ENCODE measurements at places on chromosomes 1 and 21.

GRCh38 chr1:63810936-63811469, 37.2 kb downstream of the ROR1 start:
- no peak for DNase-seq
- no peaks in the 10 kb centered on the region for H3K4me1 ChIP-seq
- no peak overlapping the region for H3K4me3 ChIP-seq
- no peaks in the 10 kb centered on the region for H3K36me3 ChIP-seq
- H3K27me3 ChIP-seq: peaks cover 4% of the 10 kb centered on the region

- DNase-seq: no peak
- H3K4me1 ChIP-seq: no peaks in the 10 kb centered on the region
- H3K27ac ChIP-seq: no peak overlapping the region
- no peak overlapping the region for H3K4me3 ChIP-seq
- peaks cover 14% of the 10 kb centered on the region for H3K27me3 ChIP-seq
Measured at GRCh38 chr1:15452866-15453571, 3.5 kb upstream of the CELA2A start.

- DNase-seq: no peak
- no peaks in the 10 kb centered on the region for H3K27me3 ChIP-seq
- no peak overlapping the region for H3K27ac ChIP-seq
- no peaks in the 10 kb centered on the region for H3K4me1 ChIP-seq
- no peaks in the 10 kb centered on the region for H3K36me3 ChIP-seq
Measured at GRCh38 chr1:180343921-180344769, 114.1 kb downstream of the LHX4 start.

DNA sequence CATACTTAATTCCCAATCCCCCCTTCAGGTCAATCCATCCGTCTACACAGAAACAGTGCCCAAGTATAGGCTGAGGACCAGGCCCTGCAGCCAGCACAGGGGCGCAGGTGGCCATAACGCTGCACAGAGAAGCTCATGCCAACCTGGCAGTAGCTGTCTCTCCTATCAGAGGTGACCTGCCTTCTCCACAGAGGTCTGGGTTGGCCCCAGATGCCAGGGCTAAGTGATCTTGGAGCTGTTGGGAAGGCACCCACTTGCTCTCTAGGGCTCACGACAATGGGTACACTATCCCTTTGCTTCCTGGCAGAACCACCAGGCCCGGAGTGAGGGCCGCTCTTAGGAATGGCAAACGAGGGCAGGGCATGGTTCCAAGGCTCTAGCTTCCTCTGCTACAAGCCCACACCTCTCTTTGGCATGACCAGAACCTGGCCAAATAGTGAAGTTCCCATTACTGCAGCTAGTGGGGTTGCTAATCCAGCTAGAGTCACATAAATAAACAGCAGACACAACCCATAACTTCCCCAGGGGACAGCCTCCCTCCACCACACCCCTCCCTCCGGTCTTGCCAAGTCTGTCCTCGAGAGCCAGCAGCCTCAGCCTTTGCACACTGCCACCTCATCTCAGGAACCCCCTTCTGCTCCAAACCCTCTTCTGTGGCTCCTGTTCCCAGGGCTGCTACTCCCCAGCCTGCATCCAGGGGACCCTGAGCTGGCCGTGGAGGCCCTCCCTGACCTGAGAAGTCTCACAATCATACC, 113.0 kb downstream of the GLIS1 start:
- no peaks in the 10 kb centered on the region for H3K4me1 ChIP-seq
- H3K36me3 ChIP-seq: no peaks in the 10 kb centered on the region
- peaks cover 29% of the 10 kb centered on the region for H3K27me3 ChIP-seq
- no peak for DNase-seq
- H3K27ac ChIP-seq: no peak overlapping the region

DNA sequence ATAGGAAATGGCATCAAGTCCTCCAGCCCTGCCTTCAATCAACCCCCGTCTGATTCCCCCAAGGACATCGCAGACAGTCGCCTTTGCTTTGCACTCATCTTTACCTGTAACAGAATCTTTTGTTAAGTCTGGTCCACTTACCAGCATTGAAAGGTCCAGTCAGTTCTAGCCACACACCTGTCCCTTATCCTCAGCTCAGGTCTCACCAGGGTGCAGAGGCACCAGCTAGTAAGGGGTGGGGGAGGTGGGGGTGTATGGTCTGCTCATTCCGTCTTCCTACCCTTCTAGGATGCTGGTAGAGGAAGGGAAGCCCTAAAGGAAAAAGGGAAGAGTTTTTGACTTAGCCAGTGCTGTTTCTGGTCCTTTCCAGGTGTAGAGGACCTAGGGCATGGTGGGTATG, 427.7 kb downstream of the MATN1 start:
- H3K27me3 ChIP-seq: peaks cover 22% of the 10 kb centered on the region
- H3K4me1 ChIP-seq: no peaks in the 10 kb centered on the region
- H3K36me3 ChIP-seq: no peaks in the 10 kb centered on the region
- H3K4me3 ChIP-seq: no peak overlapping the region
- no peak overlapping the region for H3K27ac ChIP-seq
- DNase-seq: no peak

DNA sequence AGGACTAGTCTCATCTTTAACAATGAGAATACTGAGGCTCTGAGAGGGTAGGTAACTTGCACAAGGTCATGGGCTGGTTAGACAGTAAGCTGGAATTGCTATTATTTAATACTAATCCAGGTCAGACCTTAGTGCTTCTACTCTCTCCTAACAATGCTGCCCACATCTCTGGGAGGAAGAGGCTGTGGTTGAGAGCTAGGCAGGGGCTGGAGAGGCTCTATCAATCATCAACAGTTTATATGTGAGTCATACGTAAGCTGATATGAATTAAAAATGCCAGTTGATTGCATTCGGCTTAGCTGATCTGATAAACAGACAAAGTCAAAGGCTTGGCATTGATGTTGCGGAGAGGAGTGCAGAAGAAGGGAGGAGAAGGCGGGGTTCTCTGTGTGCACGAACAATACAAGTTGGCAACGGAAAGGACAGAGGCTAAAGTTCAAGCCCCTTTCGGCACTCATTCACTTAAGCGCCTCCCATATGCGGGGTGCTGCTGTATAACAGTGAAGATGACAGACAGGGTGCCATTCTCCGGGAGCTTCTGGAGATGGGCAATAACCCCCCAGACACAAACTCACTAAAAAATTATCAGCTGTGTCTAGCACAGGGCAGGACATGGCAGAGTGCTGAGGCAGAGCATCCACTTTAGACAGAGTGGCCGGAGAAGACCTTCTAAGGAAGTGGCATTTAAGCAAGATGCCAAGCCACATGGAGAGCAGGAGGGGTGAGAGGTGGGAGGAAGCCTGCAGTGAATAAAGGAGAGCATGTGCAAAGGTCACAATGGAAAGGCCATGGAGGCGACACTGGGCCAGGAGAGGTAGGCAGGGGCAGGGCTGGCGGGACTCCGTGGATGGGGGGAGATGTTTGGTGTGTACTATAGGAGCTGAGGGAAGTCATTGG, 195.2 kb downstream of the ZSCAN20 start:
- no peaks in the 10 kb centered on the region for H3K4me1 ChIP-seq
- H3K4me3 ChIP-seq: no peak overlapping the region
- no peak overlapping the region for H3K27ac ChIP-seq
- DNase-seq: no peak
- H3K36me3 ChIP-seq: no peaks in the 10 kb centered on the region

GRCh38 chr1:197303463-197303862, 35.4 kb downstream of the CRB1 start:
- no peak overlapping the region for H3K4me3 ChIP-seq
- H3K27me3 ChIP-seq: no peaks in the 10 kb centered on the region
- no peak overlapping the region for H3K27ac ChIP-seq
- no peaks in the 10 kb centered on the region for H3K4me1 ChIP-seq
- no peaks in the 10 kb centered on the region for H3K36me3 ChIP-seq
- no peak for DNase-seq

- H3K4me3 ChIP-seq: no peak overlapping the region
- H3K27me3 ChIP-seq: no peaks in the 10 kb centered on the region
- no peak overlapping the region for H3K27ac ChIP-seq
- DNase-seq: no peak
Measured at GRCh38 chr1:11105586-11105985, 5.9 kb upstream of the EXOSC10 start.

DNA sequence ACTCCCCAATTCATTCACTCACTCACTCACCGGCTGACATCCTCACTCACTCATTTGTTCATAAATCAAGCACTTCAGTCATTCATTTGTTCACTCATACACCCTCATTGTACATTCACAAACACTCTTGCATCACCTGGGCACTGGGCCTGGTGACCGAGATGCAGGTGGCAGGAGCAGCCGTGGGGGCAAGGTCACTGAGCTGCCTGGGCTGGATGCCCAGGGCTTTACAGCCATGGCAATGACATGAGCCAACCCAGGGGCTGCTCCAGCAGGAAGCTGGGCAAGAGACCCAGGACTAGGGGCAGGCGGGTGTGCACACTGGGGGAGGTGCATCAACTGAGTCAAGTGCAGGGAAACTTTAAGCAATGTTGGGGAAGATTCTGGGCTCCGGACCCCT, 113.6 kb upstream of the IGSF21 start:
- DNase-seq: no peak
- H3K4me1 ChIP-seq: no peaks in the 10 kb centered on the region
- H3K4me3 ChIP-seq: no peak overlapping the region
- H3K27me3 ChIP-seq: peaks cover 3% of the 10 kb centered on the region

GRCh38 chr1:81388435-81388834, 412.3 kb upstream of the ADGRL2 start:
- H3K27ac ChIP-seq: no peak overlapping the region
- no peak for DNase-seq
- no peaks in the 10 kb centered on the region for H3K27me3 ChIP-seq

DNA sequence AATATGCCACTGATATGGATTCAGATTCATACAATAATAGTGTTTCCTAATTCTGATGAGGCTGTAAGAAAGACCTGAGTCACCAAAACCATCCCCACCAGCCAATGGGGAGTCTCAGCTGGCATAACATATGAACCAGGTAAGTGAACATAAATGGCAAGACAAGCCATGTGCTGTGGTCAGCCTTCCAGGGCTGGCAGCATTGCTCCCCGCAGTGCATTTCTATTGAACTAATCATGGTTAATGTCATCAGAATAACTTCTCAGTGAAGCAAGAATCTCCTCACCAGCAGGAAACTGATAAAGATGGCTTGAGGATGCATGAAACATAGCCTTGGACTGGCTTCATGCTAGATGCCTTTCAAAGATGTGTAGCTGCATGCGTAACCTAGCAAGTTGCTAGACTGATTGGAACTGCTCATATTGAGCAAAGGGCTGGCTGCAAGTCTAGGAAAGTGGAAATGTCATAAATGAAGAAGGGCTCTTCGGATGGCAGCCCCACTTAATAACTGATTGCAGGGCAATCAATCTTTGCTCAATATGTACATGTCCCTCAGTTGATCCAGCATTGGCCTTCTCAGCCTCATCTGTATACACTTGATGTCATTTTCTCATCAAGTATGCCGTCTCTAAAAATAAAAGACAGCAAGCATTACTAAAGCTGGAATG, 88.0 kb downstream of the NTNG1 start:
- no peak overlapping the region for H3K4me3 ChIP-seq
- H3K27ac ChIP-seq: no peak overlapping the region
- no peaks in the 10 kb centered on the region for H3K36me3 ChIP-seq
- no peaks in the 10 kb centered on the region for H3K27me3 ChIP-seq
- no peak for DNase-seq
- H3K4me1 ChIP-seq: no peaks in the 10 kb centered on the region

DNA sequence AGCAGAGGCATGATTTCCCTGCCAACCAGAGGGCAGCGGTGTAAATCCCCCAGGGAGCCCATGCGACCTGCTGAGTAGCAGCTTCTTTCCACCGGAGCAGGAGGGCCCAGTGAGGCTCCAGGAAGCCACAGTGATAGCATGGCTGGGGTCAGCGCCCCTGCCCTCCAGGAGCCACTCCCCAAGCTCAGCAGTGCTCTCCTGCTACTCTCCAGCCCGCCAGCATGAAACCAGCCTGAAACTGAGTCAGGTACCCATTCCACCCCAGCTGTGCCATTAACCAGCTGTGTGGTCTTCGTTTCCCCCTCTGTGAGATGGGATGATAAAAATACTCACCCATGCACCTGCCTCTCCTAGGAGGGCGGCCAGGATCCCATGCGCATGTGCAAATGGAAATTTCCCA, 123.8 kb upstream of the TMEM51 start:
- no peak for DNase-seq
- H3K4me1 ChIP-seq: peaks cover 11% of the 10 kb centered on the region
- H3K36me3 ChIP-seq: no peaks in the 10 kb centered on the region
- no peak overlapping the region for H3K4me3 ChIP-seq
- H3K27ac ChIP-seq: no peak overlapping the region

DNA sequence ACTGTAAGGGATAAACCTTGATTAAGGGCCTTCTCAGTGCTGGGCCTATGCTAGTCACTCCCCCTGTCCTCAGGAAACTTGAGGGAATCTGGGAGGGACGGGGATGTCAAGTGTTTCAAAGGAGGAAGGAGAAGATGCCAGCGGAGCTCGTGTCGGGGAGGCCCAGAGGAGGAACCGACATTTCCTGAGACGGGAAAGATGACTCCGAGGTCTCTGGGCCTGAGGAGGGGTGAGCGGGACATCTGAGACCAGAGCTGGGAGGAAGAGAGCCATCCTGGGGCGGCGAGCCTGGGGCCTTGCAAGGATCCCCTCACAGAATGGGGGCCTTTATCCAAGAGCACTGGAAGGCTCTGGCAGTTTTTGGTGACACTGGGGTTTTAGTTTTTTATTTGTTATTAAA, 10.4 kb downstream of the SLC66A1 start:
- H3K36me3 ChIP-seq: no peaks in the 10 kb centered on the region
- no peak for DNase-seq
- H3K27me3 ChIP-seq: no peaks in the 10 kb centered on the region
- H3K27ac ChIP-seq: no peak overlapping the region
- H3K4me1 ChIP-seq: no peaks in the 10 kb centered on the region

- H3K4me3 ChIP-seq: no peak overlapping the region
- H3K36me3 ChIP-seq: no peaks in the 10 kb centered on the region
- no peaks in the 10 kb centered on the region for H3K4me1 ChIP-seq
- DNase-seq: no peak
Measured at GRCh38 chr1:48870596-48870995, 93.9 kb upstream of the BEND5 start.

DNA sequence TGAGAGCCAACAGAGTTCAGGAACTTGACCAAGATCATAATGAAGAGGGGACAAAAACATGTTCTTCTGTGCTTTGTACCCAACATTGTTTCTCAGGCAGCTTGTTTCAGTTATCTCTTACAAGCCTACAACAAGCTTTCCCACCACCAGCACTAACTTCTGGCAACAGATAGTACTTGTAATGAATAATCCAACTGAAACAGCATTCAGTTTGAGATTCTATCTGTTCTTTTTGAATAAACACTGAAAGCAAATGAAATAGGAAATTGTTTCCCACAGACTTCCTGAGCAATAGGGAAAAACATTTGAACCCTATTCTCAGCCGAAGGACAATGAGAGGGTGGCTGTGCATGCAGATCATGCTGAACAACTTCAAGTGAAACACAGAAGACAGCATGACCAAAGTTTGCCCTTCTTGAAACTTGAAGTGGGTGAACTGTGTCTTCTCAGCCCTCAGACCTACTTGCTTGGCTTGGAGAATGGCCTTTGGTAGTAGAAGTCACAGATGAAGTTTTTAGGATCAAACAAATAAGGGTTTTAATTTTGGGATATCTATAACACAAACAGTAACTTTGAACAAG, 11.2 kb upstream of the HOOK1 start:
- H3K36me3 ChIP-seq: no peaks in the 10 kb centered on the region
- H3K4me1 ChIP-seq: no peaks in the 10 kb centered on the region
- no peak overlapping the region for H3K4me3 ChIP-seq
- H3K27ac ChIP-seq: no peak overlapping the region
- DNase-seq: no peak
